ENCODE measurements at places on chromosomes 5 and 9.
A peak's percentile ranks its signal among the peaks of the same experiment; 100 is the strongest.

GRCh38 chr5:61450493-61451279 lies 118.6 kb downstream of the ZSWIM6 start:
- DNase-seq = peak; percentile 90

GRCh38 chr5:73393611-73394489 lies 54.7 kb downstream of the FOXD1 start:
- DNase-seq = peak; percentile 88

DNA sequence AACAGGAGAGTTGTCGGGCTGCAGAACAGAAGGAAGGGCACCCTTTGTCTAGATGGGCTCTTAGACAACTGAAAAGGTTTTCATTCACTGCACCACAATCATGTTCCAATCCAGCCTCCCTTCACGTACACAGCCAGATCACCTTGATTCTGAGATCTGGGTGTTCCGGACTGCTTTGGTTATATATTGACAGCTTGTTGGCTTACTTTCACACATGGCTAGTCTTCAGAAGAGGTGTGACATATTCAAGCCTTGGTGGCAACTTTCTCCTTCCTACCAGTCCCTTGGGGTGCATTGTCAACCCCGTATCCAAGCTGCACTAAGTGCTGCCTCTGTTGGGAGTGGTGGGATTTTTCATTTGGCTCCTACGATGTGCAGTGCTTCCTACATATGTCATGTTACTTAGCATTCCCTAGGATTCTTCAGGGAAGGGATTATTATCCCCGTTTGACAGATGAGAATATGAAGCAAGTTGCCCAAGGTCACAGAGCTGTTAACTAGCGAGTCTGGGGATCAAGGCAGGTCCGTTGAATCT lies 100.6 kb downstream of the LIFR start:
- DNase-seq = no peak

DNA sequence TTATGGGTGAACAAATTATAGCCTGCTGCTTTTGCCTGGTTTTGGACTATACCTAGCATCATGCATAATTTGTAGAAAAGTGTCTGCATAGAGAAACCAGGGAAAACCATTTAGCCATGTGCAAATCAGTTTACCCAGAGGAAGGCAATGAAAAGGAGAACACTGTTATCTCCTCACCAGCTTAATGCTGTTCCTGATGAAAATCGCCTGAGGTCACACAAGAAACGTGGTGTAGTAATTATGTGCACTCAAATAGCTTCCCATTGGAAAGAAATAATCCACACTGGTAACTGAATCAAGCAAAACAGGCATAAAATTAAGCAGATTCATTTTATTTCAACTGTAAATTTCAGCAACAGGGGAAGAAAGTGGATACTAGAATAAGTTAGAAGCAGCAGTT lies 51.7 kb upstream of the FAM240B start:
- no peak for DNase-seq

- DNase-seq = no peak
Observed at GRCh38 chr5:169081000-169081724, 219.8 kb downstream of the SLIT3 start.

DNA sequence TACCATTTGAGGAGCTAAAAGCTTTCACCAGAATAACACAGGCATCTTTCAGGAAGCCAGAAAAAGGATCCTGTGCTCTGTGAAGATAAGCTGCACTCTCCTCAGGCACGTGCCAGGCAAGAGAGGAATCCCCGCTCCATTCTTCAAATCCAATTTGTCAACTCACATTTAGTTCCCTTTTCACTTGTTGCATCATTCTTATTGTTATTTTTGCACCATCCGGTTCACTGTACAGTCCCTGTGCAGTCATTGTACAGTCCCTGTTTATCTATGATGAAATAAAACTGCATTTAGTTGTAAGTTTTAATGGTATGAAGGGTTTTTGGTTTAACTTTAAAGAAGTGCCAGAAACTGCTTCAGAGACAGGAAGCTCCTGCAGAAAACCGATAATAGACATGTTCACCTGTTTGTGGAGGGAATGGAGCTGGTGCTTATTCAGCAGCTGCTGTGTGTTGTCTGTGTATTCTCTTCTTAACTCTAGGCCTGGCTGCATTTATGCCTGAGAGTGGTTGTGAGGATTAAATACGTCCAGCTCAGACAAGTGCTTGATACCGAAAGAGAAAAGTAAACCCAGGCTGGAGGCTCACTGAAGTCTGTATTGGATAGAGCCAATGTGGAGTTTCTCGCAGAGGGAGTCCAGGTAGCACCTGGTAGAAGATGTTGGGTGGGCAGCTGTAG lies 22.4 kb downstream of the IFNW1 start:
- no peak for DNase-seq

DNA sequence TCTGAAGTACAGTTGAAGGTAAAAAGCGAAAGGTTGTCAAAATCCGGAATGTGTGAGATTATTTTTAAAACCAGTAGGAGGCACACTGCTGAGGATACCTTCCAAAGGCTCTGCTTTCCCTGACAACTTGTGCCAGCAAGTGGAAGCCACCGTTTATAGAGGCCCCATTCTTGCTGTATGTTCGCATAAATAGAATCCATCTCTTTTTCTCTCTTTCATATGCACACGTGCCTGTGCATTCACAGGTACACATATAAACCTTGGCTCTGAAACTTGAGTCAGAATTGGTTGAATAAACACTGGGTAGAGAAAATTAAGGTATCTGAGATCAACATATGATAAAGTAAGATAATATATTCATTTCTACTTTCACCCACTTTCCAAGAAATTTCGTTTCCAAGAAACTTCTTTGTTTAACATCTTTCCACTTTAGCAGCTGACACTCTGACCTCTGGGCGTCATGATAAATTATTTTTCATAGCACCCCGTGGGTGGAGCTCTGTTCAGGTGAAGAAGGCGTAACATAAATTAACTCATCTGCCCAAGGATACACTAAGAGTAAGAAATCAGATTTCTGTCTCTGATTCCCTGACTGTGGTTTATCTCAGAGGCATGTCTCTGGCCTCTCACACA lies 63.7 kb upstream of the RICTOR start:
- DNase-seq = no peak

DNA sequence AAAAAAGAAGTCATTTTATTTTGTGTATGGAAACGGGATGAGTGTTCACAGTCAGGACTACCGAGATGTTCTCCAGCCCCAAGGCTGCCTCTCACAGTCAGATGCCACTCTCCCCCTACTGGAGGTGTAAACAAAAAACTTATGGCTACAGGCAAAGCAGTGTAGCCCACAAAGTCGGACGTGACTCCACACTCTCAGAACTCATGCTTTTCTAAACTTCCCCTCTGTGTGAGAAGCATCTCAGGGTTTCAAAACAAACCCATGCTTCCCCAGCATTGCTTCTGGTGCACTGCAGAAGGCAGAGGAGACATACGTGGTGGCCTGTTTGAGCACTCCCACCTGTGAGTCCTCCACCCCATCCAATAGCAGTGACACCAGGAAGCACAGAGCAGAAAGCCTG lies 580.3 kb downstream of the BNC2 start:
- DNase-seq = no peak

DNA sequence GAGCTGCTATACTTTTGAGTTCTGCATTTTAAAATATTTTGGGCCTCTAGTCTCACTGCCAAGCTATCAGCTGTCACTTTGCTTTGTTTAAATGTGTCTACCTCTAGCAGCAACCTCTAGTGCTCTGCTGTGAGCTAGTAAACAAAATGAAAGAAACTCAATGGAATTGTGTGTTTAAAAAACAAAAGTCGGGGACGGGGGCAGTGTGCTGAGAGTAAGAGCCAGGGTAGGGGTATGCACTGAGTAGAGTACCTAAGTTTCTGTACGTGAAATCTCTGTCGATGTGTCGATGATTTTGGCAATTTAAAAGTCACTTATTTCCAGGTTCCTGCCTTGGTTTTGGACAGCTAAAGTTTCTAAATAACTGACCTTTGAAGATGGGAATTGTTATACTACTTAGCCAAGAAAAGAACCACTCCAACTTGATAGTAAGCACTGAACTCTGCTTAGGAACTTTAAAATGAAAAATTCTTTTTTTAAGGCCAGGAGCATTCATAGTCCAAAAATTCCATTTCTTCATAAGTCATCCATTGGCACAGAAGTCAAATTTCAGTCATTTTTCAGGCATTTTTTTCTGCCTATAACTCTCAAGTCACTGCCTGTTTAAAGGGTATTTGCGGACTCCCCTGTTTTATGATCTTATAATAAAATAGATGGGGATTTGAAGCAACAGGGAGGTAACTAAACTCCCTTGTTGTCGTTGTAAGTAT lies 111.5 kb downstream of the SAXO1 start:
- no peak for DNase-seq

DNA sequence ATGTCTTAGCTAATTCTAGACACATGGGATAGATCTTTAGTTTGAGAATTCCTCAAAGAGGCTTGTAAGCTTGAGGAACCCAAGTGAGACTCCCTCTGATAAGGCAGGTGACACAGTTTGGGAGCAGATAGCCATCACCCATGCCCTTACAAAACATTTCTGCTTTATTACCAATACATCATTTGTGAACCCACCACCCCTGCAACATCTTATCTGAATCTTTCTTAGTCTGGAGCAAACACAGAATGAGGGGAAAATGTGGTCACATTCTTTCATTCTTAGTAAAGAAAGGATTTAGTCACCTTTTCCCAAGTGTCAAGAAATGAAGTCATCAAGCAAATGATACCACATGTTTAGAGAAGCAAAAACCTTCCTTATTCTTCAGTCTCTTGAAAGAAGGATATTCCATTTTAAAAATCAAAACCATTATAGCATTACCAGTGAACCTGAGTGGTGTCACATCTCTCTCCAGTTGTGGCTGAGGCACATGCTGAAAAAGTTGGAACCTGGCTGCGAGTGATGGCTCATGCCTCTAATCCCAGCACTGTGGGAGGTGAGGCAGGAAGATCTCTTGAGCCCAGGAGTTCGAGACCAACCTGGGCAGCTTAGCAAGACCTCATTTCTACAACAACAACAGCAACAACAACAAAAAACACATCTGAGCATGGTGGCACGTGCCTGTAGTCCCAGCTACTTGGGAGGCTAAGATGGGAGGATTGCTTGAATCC lies 65.9 kb downstream of the PRKACG start:
- no peak for DNase-seq

- peak; percentile 56 for DNase-seq
Observed at GRCh38 chr5:85143138-85143537, 758.5 kb upstream of the EDIL3 start.

DNA sequence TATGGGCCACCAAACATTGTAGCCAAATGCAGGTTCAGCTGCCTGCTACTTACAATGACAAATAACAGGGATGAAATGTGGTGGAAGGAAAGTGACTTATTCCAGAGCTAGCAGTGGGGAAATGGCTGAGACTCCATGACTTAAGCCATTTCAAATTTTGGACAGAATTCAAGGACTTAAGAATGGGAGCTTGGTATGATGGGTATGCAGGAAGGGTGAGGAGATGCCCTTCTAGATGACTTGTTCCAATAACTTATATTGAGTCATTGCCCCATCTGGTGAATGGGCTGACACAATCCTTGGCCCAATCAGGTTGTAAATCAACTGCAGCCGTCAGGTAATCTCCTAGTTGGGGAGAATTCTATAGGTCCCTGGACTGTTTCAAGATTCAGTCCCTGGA lies 230.7 kb upstream of the SGCD start:
- DNase-seq = no peak
